ENCODE measurements at places on chromosomes 6 and 20.

- no peak for DNase-seq
Observed at GRCh38 chr20:1997483-1998192, 3.8 kb upstream of the PDYN start.

GRCh38 chr6:12331474-12331873, 41.3 kb downstream of the EDN1 start:
- DNase-seq = no peak

DNA sequence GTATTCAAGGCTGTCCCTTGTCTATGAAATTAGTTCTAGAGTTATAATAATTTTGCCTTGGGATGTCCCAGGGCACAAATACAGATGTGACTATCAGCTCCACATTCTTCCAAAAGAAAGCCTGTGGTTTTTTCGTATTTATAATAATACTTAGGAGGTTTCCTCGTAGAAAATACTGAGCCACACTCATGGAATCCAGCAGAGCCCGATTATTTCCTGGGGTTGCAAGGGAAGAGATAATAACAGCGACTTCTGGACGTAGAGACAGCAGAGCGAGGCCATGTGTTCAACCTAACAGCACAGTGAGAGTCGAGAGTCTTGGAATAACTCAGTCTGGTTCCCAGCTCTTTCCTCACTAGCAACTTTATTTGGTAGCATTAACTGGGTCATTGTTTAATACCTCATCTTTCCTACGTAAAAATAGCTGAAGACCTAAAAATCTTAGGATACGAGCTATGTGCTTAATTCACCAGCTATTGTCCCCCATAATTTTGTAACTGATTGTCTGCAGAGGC, 21.2 kb downstream of the CD83 start:
- no peak for DNase-seq

DNA sequence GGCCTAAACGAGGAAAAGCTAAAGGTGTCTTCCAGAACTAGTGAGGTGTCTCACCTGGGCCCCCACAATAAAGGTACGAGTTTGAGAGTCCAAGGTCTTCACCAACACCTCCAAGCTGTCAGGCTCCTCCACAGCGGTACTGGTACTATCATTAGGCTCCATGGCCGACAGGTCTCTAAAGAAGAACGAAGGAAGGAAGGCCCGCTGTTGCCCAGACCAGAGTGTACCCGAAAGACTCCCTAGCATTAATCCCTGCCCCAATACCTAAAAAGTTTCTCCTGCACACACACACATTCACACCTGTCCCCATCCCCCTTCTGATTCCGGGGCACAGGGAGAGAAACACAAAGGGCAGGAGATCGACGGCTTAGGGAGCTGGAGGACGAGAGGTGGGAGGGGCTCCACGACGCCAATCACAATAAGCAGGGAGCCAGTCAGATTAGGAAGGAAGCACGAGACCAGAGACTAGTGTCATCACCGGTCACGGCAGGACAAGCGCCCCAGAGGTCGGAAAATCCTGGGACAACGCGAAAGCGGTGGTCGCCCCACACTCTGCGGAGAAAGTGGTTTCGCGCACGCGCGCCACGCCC, 764 bp downstream of the BAG6 start:
- DNase-seq = peak; percentile 46

- no peak for DNase-seq
Observed at GRCh38 chr6:22401206-22401605, 104.4 kb upstream of the PRL start.

DNA sequence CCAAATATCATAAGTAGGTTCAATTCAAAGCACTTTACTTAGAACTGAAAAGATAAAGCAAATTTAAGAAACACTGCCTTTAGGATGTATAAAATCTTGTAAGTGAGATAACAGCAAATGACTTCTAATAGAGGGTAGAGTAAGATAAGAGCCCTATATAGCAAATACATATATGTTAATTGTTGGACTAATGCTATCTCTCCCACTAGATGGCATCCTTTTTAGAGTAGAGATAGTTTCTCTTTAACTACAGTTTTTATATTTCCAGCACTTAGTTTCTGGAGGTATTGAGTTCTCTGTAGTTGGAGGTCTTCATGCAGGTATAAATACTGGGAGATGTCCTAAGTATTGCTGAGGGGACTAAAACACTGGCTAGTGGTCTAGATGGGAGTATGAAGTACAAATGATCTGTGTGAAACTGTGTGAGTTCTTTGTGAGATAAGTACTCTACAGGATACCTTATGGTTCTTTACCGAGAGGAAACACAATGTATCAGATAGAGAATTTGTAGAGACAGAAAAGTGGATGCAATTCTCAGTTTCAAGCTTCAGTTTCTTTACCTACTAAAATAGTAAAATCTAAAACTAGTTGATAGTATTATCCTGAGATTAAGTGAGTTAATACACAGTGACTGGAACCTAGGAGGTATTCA, 399.3 kb downstream of the KHDRBS2 start:
- no peak for DNase-seq

DNA sequence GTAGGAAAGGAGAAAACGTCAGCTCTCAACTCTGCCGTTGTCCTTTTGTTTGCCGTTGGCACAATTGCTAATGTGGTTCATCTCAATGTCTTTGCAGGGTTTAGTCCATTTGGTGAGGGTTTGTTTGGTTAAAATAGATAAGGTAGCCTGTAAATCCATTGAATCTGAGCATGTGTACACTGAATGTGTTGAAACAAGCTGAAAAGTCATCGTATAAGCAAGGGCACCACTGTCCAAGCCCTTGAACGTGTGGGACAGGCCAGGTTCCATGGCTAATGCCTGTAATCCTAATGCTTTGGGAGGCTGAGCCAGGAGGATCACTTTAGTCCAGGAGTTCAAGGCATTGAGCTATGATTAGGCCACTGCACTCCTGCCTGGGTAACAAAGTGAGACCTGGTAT, 224.7 kb upstream of the PLCB4 start:
- DNase-seq = no peak

DNA sequence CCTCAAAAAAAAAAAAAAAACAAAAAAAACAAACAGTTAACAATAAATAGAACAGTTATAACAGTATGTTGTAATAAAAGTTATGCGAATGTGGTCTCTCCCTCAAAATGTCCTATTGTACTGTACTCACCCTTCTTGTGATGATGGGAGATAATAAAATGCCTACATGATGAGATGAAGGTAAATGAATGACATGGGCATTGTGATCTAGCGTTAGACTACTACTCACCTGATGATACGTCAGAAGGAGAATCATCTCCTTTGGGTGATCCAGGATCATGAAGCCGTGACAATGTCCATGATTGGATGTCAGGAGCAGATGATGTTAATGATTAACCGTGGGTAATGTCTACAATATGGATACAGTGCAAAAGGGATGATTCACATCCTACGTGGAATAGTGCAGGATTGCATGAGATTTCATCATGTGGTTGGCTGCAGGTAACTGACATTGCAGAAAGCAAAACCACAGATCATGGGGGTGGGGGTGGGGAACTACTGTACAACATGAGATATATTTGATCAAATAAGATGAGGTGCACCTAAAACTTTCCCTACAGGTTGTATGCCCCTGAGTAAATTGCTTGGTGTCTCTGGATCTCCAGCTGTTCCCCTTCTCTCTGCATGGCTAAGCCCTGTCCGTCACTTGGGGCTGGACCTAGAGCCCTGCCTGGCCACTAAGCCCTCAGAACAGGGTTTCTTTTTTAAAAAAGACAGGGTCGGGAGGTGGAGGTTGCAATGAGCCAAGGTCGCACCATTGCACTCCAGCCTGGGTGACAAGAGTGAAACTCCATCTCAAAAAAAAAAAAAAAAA, 6.2 kb upstream of the RBCK1 start:
- DNase-seq = no peak

GRCh38 chr20:37335642-37336368, 10.1 kb upstream of the SRC start:
- no peak for DNase-seq

GRCh38 chr20:47857187-47857568, 71.9 kb upstream of the SULF2 start:
- no peak for DNase-seq

GRCh38 chr20:9912858-9913434, 74.1 kb upstream of the PAK5 start:
- peak; percentile 37 for DNase-seq

DNA sequence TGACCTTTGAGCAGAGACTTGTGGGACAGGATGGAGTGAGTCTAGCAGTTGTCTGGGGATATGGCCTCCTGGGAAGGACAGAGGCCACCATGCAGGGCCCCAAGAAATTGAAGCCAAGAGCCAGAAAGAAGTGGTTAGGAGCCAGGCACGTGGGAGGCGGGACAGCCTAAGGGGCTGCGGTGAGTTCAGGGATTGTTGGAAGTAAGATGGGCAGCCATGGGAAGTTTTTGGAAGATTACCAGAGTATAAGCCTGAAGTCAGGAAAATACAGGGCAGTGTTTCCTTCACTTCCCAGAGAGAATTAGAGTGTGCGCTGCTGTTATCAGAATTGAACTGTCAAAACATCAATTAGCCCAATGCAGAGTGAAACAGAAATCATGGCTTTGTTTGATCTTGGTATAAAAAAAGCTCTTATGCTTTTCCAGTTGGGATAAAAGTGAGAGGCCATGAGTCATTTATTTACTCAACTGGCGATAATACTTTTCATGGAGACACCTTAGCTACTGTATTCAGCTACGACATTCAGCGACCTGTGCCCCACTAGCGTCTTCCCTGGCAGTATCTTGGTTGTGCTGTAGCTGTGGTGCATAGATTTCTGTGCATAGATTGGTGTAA, 66.9 kb downstream of the PHACTR2 start:
- DNase-seq = no peak

GRCh38 chr20:58308680-58309527, 611 bp upstream of the RAB22A start:
- no peak for DNase-seq

- DNase-seq = no peak
Observed at GRCh38 chr6:157155804-157156203, 167.5 kb downstream of the TMEM242 start.

DNA sequence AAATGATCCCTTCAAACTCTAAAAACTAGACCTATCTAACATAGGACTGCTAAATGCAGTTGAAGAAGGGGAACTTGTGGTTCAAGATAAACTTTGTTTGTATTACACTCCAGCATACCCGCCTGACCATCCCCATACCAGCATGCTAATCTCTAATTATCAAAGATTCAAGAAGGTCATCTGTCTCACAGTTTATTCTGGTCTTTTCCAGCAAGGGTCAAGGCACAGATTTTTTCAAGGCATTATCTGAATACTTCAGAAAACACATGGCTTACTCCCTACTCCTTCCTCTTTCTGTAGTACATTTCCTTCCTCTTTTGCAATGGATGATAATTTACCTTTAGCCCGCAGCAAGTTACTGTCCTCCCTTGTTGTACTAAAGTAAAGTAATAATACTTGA, 174.1 kb downstream of the PKHD1 start:
- DNase-seq = no peak

- no peak for DNase-seq
Observed at GRCh38 chr6:138973466-138974153, 14.4 kb downstream of the REPS1 start.

DNA sequence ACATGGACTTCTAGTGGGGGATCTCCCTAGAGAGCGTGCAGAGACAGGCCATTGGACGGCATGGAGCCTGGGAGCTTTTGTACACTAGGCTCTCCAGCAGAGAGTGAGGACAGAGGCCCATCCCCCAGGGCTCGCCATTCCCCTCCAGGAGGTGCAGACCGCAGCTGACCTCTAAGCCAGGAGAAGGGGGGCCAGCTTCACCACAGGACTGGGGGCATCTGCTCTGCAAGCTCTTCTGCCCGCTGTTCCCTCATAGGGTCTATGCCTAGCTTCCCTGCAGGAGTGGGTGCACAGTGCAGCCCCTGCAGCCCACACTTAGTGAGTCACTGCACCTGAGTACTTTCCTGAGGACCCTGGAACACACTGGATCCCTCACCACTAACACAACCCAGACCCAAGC, 94.4 kb downstream of the FHL5 start:
- no peak for DNase-seq

- no peak for DNase-seq
Observed at GRCh38 chr6:82492134-82492533, 128.5 kb downstream of the TPBG start.

DNA sequence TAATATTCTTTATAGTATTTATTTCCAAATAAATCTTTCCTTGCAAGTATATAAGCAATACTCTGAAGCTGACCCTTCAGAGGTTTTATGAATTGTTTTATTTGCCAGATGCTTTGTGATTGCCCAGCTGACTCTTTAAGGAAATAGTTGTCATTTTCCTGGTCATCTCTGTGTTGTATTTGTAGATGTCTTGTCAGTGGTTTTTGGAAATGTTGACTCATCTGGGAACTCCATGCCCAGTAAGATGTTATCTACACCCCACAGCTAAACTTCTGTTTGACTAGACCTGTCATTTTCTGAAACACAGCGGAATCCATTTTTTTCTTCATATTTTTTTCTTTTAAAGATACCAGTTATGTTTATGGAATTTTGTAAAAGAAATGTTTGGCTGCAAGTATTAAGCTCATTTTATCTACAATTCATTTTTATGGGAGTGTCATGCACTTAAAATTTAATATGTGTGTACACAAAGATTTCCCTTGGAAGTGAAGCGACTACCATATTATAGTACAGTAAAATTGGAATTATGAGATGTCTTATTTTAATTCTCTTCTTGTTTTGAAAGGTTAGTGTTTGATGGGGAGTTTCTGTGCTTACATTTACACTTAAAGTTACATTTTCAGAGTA, 491.0 kb downstream of the NKAIN2 start:
- no peak for DNase-seq

DNA sequence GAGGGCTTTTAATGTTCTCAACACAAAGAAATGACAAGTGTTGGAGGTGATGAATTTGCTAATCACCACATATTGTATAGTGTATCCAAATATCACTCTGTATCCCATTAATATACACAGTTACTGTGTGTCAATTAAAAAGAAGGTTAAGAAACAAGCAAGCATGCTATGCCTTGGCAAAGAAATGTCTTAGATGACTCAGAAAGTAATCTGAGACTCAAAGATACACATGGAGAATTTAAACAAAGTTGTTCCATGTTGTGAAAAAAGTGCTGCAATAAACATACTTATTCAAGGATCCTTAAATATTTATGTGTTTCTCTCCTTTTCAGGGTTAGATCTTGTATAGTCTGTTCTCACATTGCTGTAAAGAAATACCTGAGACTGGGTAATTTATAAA, 300.9 kb downstream of the DHX35 start:
- DNase-seq = no peak

DNA sequence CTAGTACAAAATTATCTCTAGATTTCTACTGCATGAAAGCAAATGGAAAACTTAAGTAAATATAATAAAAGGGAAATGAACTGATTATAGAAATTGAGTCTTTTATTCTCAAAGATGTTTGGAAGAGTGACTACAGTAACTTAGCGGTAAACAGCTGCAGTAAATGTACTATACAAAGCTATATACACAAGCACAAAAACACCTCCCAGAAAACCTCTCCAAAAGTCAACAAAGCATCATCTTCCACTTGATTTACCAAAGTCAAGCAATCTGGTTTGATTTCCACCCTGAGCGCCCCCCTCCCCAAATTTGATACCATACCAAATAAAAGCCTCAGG, 142.1 kb upstream of the SHLD1 start:
- peak; percentile 72 for DNase-seq

DNA sequence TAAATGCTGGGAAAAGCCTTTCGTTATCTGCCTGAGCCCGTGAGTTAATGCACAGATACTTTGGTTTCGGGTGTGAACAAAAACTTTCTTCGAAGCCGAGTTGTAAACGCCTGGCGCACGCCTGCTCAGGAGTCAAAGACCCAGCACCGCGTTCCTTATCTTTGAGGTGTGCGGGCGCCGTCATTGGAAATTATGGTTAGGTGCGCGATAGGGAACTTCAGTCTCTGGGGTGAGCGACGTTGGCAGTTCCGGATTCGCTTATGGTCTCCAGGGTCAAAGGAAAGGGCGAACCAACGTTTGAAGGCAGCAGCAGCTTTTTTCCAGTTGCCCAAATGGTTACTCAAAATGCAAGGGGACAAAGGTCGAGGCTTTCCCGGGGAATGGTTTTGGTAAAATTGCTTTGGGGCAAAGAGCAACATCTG, 853 bp downstream of the SLC22A3 start:
- no peak for DNase-seq

Data from NCI-H1694 treated with DMSO at 0.1 percent for 48 hours (cell line).